ENCODE measurements at places on chromosomes 1 and 21.

DNA sequence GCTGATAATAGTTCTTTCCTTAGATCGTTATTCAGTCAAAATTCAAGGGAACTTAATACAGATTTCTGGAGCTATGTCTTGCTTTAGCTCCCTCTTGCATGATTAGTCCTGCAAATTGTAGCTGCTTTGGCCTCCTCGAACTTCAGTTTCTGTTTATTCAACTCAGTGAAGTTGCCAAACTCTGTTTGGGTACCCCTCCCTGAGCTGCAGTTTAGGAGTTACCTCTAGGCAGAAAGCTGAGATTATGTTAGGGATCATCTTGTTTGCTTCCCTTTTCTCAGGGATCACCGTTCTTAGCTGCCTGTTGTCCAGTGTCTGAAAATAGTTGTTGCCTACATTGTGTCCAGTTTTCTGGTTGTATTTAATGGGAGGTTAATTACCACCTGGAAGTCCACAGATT, 43.5 kb downstream of the SNX27 start:
- no peak for DNase-seq

DNA sequence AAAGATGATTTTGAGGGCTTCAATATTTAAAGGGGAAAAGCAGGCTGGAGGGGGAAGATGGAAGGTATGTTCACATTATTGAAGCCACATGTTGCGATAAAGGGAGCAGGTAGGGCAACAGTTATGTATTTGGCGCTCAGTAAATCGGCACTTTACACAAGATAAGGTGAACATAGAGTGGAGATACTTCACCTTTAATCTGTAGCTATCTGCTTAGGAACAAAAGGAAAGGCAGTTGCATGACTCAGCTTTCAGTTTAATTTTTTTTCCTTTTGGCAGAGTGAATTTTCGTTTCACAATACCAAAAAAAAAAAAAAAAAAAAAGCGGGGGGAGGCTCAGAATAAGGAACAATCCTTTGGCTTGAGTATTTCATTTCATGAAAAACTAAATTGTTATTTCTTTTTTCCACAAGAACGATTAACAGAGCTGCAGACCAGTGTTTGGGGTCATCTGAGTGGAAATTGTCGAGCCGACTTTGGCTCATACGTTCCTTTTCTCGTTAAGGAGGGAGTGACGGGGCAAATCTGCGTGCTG, 1.1 kb upstream of the COQ8A start:
- peak; percentile 56 for DNase-seq

- DNase-seq, result peak; percentile 82
Observed at GRCh38 chr21:43608225-43608624, 51.1 kb downstream of the HSF2BP start.

DNA sequence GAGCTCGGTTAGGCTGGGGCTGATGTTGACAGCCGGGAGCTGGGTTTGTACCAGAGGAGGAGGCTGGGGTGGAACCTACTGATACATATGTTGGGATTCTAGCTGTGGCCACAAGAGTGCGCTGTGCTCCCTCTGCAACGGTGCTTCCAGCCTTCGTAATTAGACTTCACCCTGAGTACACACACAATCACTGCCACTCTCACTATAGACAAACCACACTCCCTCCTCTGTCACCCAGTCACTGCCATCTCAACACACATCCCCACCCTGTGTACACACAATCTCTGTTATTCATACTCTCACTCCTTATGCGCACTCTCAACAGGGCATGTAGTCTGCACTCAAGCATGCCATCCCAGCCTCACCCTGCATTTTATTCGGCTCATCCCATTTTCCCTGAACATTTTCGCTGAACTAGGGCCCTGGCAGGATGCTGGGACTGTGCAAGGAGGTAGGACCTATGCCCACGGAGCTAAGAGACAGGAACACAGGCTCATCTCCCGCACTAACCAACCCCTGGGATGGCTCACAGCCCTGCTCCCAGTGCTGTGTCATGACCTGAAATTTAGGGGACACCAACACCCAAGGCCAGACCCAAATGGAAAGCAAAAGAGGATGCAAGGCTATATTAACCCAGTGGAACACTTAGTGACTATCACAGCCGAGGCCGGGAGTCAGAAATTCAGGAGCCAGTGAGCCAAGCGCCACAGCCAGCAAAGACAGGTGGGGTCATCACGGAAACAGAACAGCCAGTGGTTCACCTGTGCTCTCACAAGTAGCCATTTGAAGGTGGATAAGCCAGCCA, 5.7 kb downstream of the GJB3 start:
- DNase-seq, result peak; percentile 81

Data from epithelial cell of esophagus (primary cell).